ENCODE measurements at places on chromosomes 5 and 9. TPM values are rescaled to one million over a fixed set of nuclear protein-coding genes. Genes with fewer than 3 reads are reported as not detected.

GRCh38 chr9:97753975-97754374, 56.8 kb upstream of the XPA start:
- DNase-seq: no peak

GRCh38 chr9:98108531-98109031, 10.4 kb downstream of the TRIM14 start:
- DNase-seq: no peak

DNA sequence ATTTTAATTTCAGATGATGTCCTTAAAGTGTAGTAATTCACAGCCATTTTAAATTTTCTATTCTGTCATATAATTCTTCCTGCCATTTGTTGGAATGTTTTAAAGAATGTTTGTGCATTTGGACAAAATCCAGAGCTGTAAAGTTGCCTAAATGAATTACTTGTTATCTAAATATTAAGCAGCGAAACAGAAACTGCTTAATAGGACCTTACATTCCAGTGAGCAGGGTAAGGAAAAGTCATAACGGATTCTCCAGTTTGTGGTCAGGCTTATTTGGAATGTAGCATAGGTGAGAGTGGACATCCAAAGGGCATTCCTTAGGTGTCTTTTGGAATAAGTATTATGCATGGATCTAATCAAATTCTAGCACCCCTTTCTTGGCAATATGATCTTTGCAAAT, 410.4 kb upstream of the PTPRD start:
- DNase-seq: no peak

DNA sequence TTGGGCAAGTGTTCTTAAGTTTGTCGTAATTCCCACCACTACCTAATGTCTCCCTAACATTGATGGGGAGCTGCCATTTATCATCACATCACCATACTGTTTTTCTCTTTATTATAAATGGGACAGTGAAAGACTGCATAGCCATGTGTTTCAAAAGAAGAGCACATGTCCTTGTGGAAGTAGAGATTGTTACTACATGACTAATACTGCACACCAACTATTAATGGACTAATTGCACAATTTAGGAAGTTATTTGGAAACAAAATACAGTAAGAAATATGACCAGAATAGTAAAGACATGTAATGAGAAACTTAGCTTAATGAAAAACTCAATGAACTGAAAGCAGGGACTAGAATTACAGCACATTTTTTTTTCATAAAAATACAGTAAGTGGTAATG, 12.0 kb upstream of the ELOVL7 start:
- DNase-seq: peak; percentile 78

GRCh38 chr5:16067415-16067814, 112.2 kb downstream of the MARCHF11 start:
- no peak for DNase-seq

DNA sequence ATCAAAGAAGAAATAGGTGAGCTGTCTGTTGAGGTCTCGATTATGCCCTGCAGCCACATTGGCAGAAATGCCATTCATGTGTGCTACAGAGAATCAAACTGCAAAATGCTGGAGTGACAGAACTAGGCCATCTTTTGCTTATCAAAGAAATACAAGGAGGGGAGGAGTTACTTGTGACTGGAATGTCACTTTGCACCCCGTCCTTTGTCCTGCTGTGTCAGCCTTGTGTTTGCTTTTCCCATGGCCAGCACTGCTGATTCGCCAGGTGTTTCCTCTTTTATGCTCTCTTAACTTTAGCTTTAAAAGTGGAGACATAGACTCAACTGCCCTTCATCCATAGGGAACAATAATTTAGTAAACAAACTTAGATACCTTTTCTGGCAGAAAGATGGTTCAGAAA, 54.3 kb downstream of the SLC46A2 start:
- DNase-seq: no peak

DNA sequence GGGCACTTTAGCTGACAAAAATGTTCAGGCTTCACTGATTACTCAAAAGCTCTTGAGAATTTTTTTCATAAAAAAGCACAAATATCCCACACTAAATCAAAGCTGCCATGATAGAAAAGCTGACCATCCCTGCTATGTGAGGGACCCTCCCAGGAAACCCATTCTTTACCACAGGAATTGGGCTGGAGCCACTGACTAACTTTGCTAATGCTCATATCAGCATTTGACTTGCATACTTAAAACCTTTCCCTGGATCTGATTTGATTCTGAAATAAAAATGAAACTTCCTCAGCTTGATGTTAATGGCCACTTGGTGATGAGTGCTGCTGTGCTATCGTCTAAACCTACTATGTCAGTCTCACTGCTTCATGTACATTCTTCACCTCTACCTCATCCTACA, 243.6 kb downstream of the PRELID2 start:
- DNase-seq: no peak

GRCh38 chr9:79432485-79432884, 139.3 kb upstream of the TLE4 start:
- no peak for DNase-seq

GRCh38 chr9:36817160-36817834, 216.8 kb downstream of the PAX5 start:
- no peak for DNase-seq

Gene FOXD4L6
- total RNA-seq: 0.10 TPM

Data from renal cortical epithelial cell (primary cell).